ENCODE measurements at places on chromosomes 1 and 21.

GRCh38 chr1:219544163-219544846, 68.6 kb downstream of the ZC3H11B start:
- no peak for DNase-seq

DNA sequence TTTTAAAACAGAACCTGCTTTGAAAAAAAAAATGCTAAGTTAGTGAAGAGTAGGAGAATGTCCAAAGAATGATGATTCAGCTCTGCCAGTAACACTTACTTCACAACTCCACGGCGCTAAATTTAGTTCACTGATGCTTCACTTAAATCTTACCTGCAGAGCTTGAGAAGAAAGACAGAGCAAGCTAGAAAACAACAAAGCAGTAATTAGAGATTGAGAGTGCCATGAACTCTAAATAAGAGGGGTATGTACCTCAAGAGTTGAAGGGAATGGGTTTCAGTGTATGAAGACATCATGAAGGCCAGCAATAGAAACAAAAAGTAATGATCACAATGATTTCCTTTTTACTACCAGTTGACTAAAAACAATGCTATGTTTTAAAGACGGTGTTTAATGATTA, 32.8 kb downstream of the EPRS1 start:
- no peak for DNase-seq

GRCh38 chr1:172674831-172675613, 16.1 kb downstream of the FASLG start:
- DNase-seq: no peak

DNA sequence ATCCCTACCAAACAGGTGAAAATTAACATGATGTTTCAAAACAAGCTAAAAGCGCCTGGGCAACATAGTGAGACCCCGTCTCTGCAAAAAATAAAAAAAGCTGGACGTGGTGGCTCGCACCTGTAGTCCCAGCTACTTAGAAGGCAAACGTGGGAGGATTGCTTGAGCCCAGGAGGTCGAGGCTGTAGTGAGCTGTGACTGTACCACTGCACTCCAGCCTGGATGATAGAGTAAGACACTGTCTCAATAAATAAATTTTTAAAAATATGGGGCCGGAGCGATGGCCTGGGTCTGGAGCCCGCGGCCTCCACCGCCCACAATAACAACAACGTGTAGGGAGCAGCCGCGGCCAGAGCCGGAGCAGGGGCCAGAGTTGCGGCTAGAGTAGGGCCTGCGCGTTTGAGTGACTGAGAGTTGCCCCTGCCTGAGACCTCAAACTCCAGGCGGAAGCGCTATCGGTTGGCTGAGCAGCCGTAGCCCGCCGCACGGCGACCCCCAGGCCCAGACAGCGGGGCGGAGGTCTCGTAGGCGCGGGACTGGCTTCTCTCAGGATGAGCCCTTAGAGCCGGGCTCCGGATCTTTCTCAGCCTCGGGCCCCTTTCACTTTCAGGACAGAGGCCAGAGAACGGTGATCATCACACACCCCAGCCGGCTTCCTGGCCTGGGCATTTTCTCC, 41.4 kb downstream of the ZMYM1 start:
- DNase-seq: peak; percentile 50

DNA sequence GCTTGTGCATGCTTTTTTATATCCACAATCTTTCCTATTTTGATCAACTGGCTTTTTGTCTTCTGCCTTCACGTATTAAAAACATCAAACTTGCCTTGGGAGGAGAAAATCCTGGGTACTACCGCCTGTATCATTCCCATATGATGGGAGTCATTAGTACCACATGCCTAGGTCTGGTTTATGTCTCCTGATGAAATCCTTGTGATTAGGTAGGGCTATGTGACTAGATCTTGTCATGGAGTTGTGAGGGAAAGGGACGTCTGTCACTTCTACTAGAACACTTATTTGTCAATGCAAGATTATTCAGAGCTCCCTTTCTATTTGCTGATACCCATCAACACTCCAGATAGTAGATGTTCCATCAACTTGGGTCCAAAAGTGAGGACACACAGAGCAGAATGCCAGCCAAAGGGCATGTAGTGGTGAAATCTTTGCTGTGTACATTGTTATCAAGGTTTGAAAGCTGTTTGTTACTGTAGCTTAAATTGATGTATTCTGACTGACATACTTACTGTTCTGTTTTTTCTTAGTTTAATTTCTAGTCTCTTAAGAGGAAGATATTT, 621.8 kb upstream of the NR5A2 start:
- DNase-seq: no peak

GRCh38 chr1:176696109-176696508, 233.1 kb downstream of the PAPPA2 start:
- no peak for DNase-seq

- no peak for DNase-seq
These were observed 23.1 kb downstream of the SLC19A1 start for GRCh38 chr21:45519182-45519581.

GRCh38 chr1:219143735-219144134, 29.9 kb upstream of the LYPLAL1 start:
- no peak for DNase-seq

GRCh38 chr1:156639601-156640101, 2.3 kb upstream of the BCAN start:
- no peak for DNase-seq

Data from right forelimb (tissue), 1 donor.